ENCODE measurements at places on chromosomes 16 and 17.

DNA sequence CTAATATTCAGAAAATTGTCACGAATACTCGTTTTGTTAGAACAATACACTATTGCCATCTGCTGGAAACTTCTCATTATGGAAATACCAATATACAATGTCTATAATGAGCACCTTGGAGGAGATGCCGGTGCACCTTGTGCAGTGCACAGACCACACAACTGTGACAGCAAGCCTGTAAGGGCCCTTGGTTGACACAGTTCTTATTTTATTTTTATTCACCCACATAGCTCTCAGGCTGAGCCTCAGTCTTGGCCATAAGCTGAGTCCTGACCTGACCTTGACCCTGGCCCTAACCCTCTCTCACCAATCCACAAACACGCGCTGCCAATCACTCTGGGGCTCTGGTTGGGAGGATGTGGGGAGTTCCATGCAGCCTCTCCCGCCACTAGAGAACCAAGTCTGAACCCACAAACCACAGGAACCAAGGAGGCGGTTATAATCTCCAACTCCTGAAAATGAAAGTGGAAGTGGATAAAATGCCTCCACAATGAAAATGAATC is 7.6 kb downstream of the AIPL1 start:
- no peak for DNase-seq

DNA sequence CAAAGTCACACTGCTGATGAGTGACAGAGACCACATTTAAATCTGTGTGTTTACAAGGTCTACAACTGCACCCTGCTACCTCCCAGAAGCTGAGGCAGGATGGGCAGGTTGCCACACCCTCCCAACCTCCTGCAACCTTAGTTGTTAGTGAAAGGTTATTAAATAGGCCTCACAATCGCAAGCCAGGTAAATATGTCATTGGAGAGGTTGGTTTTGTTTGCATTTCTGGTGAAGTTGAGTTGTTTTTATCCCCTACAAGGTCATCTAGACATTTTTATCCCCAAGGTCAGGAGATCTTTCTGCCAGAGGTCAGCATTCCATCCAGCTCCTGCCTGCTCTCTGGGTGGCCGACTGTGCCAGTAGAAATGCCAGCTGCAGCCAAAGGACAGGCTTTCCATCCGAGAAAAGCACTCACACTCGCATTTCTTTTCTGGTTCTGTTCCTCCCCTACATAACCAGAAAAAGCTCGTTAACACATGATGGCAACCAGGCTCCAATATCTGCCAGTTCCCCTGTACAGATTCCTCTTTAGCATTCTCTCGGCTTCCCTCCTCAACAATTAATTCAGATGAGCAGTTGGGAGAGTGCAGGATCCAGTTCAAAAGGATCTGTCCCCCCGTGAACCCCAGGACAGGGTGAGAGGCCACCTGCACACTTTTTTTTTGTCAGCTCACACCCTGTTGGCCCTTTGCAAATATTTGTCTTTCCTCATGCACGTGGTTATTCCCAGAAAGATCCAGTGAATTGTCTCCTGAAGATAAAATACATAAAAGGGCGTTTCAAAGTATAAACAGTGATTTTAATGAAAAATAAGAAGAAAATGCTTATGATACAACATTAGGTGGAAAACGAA is 562.8 kb downstream of the MAF start:
- DNase-seq, result no peak

- DNase-seq, result peak; percentile 10
Observed at GRCh38 chr16:61413021-61413420, 623.2 kb downstream of the CDH8 start.

DNA sequence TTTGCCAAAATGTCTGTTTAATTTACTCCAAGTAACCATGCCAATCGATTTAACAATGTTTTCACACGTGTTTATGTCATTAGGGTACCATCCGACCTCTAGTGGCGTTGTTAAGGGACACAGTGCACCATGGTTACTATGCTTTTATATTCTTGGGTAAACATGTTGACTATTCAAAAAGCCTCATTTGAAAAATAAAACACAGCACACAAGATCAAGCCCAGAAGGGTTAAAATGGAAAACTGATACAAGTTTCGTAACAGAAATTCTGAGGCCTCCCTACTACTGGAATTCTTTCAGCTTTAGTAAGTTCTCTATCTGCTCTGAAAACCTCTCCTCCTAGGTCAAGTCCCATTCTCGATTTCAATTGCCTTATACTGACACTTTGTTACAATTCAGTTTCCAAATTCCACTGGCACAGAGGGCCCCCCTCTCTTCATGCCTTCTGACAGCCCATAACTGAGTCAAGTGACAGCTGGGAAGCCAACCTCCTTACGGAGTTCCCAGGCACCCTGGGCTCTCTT is 2.1 kb downstream of the CFAP20 start:
- no peak for DNase-seq

DNA sequence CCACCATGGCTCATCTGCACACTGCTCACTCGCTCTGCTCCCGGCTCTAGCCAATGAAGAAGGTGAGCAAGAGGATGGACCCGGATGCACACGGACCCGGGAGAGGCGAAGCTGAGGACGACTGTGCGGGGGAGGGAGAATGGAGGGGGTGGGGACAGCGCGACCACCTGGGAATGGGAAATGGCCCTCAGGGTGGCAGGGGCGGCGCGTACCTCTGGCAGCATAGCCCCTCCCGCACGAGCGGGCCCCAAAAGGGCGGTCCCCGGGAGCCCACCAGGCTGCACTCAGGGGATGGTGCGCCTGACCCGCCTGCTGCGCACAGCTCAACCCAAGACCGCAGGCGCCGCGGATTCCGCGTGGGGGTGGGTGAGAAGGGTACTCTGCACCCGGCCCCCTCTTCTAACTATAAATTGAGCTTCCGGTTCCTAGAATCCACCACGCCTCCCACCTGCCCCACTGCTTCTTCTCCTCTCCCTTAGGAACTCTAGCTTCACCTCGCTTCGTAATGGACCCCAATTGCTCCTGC is 6.1 kb downstream of the MT1H start:
- DNase-seq, result no peak

- no peak for DNase-seq
Observed at GRCh38 chr16:15607700-15608396, 35.1 kb downstream of the MARF1 start.

DNA sequence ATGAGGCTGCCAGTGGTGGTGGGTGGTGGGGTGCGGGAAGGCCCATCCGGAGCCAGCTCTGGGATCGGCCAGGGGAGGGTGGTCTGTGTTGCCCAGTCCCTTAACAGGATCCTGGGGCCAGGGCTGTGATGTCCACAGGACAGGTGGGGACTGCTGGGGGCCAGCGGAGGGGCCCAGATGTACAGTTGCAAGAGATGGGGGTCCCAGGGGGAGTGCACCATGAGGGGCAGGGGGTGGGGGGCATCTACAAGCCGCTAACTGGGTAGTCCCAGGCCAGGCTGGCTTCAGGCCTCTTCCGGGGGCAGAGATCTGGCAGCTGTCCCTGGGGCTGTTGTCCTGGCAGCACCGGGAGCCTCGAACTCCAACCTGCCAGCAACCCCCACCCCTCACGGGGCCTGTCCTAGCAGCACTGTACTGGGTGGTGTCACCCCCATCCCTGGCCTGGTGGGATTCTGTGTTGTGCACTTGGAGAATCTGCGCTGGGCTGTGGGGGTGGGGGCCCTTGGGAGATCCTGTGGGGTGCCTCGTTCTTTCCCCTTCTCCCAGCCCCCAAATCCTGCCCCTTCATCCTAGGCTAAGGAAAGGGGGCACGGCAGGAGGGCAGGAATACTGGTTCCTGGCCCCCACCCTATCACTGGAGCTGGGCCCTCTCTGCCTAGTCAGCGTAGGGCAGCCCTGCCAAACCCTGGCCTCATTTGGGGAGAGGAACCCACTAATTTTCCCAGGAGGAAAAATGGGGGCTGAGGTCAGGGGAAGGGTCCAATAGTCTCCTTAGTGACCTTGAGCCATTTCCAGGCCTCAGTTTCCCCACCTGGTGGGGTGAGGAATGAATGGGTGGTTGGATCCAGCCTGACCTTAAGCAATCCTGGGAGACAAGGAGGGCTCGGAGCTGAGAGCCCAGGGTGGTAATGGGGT is 1.4 kb downstream of the MTSS2 start:
- DNase-seq, result no peak

GRCh38 chr16:80587071-80587470 is 46.3 kb downstream of the DYNLRB2 start:
- no peak for DNase-seq

- DNase-seq, result no peak
Observed at GRCh38 chr16:76900285-76901263, 290.4 kb upstream of the MON1B start.

GRCh38 chr17:50627782-50628601 is 6.7 kb upstream of the ABCC3 start:
- no peak for DNase-seq

- no peak for DNase-seq
Observed at GRCh38 chr16:52455549-52456277, 91.2 kb downstream of the TOX3 start.

DNA sequence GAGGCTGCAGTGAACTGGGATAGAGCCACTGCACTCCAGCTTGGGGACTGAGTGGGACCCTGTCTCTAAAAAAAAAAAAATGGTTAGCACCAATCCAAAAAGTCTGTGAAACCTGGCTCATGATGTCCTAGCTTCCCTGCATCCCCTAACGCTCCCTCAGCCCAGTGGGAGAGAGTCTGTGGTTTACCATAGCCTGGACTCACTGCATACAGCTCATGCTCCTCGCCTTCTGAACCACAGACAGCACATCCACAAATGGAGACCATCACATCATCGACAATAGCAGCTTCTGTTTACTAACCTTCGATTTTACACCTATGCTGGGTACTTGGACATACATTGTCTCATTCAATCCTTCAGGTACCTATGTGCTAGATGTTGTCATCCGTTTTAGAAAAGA is 43.6 kb downstream of the NLRC5 start:
- DNase-seq, result no peak

Measured in neural crest cell (in vitro differentiated cells).